ENCODE measurements at places on chromosomes 4 and X.
A peak's percentile ranks its signal among the peaks of the same experiment; 100 is the strongest.

- peak; percentile 63 for DNase-seq
Measured at GRCh38 chr4:108313546-108314339, 145.0 kb upstream of the LEF1 start.

- DNase-seq = no peak
Measured at GRCh38 chr4:170741856-170742255, 652.1 kb upstream of the AADAT start.

- DNase-seq = no peak
Measured at GRCh38 chr4:150976478-150977118, 38.5 kb downstream of the LRBA start.

GRCh38 chrX:105109936-105110335, 110.6 kb downstream of the TEX13A start:
- DNase-seq = no peak

DNA sequence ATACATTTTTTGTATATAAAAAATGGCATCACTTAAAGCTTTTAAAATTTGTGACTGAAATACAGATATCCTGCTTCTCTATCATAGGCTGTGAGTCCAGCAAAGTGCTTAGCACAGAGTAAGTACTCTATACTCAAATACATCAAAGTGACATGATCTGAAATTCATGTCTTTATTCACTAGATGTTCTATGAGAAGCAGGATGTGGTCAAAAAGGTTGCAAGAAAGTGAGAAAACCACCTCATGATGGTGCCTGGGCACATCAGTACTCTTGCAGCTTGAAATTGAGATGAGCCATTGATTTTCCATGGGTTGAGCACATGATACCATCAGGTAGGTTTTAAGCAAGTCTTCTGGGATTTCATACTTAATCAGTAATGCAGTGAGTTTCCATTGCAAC, 20.4 kb upstream of the SFRP2 start:
- no peak for DNase-seq

- no peak for DNase-seq
Measured at GRCh38 chr4:87057835-87058355, 123.1 kb downstream of the AFF1 start.

DNA sequence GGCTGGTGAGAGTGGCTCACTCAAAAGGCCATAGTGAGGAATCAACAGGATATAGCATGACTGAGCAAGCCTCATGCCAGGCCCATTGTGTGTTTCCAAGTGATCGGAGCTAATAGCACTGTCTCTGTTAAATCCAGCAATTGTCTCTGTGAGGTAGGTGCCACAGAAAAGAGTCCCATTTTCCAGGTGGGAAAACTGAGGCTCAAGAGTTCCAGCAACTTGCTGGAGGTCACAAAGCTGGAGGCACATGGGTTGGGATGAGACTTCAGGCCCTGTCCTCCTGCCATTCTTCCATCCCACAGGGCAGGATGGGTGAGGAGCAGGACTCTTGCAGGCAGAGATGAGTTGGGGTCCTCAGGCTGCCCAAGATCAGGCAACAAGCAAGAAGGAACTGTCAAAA, 1.1 kb upstream of the CYTL1 start:
- DNase-seq = no peak

- DNase-seq = no peak
Measured at GRCh38 chrX:16125520-16126149, 2.3 kb downstream of the GRPR start.

GRCh38 chr4:176789955-176790354, 2.8 kb downstream of the VEGFC start:
- peak; percentile 68 for DNase-seq

DNA sequence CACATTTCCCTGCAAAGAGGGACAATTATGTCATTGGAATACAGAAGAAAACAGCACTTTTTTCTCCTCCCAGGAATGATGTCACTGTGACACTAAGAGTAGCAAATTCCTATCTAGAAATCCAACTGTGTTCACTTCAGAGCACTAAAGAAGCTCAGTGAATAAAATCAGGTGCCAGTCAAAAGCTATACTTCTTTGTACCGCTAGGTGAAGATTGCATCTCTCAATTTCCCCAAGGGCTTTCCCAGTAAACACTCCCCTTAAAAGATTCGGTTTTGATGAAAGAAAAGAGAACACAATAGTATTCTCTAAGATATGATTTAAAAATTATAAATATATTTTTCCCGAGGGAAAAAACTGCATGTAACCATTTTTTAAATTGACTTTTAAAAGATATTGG, 104.7 kb upstream of the MID1 start:
- no peak for DNase-seq

GRCh38 chrX:23008431-23009099, 8.8 kb downstream of the DDX53 start:
- peak; percentile 2 for DNase-seq

- peak; percentile 38 for DNase-seq
Measured at GRCh38 chrX:13506574-13506973, 62.8 kb upstream of the EGFL6 start.

DNA sequence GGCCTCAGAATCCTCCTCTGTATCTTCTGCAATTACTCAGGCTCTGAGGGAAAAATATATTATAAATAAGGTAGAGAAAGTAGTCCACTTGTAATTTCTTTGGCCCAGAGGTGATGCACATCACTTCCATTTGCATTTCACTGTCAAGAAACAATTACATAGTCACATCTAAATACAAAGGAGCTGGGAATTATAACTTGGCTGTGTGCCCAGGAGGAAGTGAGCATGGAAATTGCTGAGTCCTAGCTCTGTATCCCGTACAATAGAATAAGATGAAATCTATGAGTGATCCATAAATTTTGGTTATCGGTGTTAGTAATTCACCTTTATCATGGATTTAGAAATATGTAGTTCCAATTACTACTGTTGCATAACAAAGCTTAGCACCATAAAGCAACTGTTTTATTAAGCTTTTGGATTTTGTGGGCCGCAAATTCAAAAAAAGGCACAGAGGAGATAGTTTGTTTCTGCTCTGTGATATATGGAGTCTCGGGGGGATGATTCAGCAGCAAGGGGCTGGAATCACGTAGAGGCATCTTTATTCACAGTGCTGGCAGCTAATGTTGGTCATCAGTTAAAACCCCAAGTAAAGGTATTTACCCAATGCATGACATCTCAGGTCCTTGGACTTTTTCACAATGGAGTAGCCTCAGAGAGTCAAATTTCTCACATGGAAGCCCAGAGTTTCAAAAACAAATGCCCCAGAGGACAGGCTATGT, 241.4 kb upstream of the GALNT7 start:
- no peak for DNase-seq

- DNase-seq = no peak
Measured at GRCh38 chr4:150342945-150343344, 239.0 kb upstream of the MAB21L2 start.

DNA sequence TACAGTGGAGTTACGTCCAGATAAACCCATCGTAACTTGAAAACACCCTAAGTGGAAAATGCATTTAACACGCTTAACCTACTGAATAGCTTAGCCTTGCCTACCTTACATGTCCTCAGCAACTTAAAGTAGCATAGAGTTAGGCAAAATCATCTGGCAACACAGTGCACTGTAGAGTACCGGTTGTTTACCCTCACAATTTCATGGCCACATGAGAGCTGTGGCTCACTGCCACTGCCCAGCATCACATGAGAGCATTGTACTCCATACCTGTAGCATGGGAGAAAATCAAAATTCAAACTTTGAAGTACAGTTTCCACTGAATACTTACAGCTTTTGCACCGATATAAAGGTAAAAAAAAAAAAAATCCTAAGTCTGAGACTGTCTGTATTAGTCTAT, 40.6 kb downstream of the GUCY1A1 start:
- DNase-seq = no peak

DNA sequence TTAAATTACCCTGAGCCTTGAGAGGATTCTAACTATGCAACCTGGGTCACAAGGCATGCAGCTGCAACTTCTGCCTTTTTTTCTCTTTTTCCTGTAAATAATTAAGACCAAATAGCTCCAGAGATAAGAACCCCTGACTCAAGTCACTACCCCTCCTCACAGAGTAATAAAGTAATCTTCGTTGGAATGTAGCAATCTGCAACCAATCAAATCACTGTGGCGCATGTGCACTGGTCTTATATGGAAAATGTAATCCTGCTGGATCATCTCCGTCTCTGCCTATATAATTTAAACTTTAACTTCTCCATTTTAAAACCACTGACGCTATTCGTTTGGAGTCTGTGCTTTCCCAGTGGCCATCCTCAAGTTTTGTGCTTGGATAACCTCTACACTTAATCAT, 6.1 kb upstream of the EFHC2 start:
- DNase-seq = no peak

DNA sequence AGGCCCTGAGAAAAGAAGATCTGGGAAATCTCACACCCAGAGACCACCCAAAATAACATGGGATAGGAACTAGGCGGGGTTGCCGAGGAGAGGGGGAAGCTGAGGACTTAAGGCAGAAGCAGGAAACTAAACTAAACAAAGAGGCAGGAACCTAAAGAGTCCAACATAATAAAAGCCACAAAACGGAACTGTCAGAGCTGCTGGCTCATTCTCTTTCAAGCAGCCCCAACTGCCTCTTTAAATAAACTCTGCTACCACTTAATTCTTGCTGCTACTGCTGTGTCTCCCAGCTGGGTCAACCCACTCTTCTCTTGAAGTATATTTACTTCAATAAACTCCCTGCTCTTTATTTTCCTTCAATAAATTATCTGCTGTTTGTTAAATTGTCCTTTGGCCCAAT, 44.5 kb downstream of the MAGEB16 start:
- DNase-seq = no peak

DNA sequence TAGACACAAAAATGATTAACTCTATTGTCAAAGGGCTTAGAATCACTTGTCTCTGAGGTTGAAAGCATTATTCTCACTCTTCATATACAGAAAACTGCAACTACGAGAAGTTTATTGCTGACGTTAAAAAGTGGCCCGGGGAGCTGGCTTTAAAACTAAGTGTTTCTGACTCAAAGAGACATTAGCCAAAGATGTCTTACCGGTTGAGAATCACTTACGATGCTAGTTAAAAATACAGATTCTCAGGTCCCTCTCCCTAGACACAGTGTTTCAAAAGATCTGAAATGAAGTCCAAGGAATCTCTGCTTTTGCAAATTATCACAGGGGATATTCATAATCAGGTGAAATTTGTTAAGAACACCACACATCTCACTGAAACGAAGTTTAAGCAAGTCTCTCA, 1.2 kb downstream of the GNPDA2 start:
- DNase-seq = no peak

DNA sequence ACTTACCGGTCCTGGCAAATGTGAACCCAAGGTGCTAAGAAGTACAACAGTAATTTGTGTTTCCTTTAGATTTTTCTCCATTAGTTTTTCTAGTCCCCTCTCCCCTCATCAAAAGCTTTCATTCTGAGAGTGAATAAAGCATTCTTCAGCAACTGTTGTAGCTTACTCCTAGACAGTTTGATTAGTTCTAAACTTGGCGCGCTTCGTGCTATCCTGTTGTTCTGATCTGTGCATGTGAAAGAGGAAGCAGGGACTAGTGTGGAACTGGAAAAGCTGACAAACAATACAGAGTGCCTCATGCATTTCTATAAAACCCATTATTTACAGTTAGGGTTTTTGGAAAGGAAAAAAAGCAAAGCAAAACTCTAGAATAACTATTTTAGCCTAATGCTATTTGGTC, 556.9 kb upstream of the SLIT2 start:
- no peak for DNase-seq
